ENCODE measurements at places on chromosomes 4 and X.

DNA sequence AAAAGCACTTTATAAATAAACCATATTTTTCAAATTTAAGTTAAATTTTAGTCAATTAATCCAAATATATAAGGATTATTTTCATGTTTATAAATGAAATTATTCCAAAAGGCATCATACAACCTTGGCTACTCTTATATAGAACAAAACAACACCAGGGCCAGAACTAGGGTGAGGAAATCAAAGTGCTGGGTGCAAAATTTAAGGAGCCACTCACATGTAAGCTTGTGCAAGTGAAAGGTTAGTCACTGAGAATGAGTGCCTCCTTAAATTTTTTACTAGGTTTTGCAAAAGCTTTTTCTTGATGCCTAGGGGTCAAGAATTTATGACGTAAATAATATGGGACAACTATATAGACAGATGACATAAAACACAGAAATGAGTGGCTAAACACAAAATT lies 83.4 kb upstream of the COX18 start:
- DNase-seq, result no peak

DNA sequence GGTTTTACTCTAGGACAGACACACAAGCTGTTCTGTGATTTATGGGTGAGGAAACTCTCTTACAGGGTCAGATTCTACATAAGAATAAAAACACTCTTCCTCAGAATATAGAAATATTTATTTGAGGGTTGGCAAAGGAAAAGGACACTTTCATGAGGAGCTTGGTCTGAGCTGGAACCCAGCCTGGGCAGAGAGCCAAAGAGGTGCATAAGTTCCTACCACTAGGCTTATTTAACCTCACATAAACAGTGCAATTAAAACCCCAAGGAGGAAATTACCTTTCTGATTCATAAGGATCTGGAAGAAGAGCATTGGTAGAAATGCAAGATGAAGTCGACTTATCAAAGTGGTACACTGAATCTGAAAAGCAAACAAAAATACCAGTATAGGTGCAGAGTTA lies 32.9 kb downstream of the SETD7 start:
- no peak for DNase-seq

GRCh38 chr4:139457318-139457717 lies 3.4 kb downstream of the RAB33B start:
- no peak for DNase-seq

DNA sequence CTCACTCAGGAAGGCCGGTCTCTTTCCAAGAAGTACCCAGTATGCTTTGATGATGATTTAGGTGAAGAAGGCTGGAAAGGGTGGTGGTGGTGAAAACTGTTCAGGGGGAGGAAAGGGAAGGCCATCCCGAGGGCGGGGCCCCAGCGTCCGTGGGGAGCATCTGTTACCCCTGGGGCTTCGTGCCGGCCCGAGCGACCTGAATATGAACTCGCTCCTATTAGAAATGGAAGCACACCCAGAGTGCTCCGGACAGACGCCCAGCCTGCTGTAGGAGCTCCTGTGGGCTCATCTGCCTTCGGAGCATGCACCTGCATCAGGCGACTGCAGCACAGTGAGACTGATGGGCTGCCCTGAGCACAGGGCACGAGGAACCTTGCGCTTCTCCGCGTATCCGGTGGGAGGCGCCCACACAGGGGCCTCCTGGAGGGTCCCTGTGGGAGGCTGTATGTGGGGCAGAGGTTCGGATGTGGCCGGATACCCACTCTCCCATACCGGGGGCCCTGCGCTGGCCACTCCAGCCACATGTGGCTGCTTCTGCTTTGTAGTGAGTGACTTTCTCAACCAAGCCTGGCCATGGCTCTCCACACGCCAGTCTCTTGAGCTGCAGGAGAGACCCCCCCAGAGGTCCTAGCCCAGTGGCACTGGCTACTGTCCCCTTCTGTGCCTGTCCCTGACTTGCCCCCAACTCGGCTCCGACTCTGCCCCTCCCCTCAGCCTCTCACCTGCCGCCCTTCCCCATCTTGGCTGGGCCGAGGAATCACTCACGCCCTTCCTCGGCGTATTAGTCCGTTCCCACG lies 36.7 kb downstream of the FGFRL1 start:
- DNase-seq, result no peak

- DNase-seq, result no peak
These were observed 9.4 kb downstream of the DAPP1 start for GRCh38 chr4:99826016-99826415.

DNA sequence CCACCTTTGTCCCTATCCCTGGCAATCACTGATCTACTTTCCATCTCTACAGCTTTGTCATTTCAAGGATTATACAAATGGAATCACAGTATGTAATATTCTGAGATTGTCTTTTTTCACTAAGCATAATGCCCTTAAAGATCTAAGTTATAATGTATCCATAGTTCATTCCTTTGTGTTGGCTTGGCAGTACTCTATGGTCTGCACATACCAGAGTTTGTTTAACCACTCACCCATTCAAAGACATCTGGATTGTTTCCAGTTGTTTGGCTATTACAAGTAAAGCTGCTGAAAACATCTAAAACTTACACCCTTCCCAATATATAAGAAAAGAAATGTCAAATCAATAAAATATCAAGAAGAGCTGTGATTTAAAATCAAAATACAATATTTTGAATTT lies 26.0 kb upstream of the AWAT1 start:
- no peak for DNase-seq

DNA sequence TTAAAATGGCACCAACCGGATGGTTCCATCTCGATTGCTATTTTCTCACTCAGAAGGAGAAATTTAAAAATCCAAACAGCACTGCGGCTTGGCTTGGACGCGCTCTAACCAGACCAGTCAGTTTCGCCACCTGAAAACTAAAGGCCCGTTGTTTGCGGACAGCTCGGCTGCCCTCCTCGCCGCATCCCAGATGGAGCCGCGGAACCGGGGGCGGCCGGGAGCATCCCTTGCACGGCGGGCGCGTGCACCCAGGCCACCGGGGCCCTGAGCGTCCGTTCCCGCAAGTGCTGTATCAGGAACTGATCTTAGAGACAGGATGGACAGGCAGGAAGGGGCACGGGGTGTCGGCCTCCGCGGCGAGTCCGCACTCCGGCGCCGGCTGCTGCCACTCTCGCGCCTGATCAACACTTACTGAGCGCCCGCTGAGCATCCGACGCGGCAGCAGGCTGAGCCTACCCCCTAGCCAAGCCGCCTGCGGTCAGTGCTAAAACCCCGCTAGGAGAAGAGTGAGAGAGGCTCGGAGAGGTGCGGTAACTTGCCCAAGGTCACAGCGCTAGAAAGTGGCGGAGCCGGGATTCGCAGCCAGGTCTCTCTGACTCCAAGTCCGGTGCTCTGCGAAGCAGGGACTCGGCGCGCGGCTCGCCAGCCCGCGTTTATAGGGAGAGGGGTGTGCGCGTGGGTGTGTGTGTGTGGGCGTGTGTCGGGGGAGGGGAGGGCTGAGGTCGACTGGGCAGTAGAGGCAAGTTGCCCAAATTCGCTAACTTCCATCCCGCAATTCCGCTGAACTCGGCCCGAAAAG lies at the start of gene CITED1:
Gene CITED1, minus strand, starts transcription at position 629 of the 799 bp plus-strand sequence. CDS start 3,045 bp downstream, outside the sequence.
- no peak for DNase-seq

- no peak for DNase-seq
These were observed 169.2 kb downstream of the GRIA2 start for GRCh38 chr4:157389741-157390140.

DNA sequence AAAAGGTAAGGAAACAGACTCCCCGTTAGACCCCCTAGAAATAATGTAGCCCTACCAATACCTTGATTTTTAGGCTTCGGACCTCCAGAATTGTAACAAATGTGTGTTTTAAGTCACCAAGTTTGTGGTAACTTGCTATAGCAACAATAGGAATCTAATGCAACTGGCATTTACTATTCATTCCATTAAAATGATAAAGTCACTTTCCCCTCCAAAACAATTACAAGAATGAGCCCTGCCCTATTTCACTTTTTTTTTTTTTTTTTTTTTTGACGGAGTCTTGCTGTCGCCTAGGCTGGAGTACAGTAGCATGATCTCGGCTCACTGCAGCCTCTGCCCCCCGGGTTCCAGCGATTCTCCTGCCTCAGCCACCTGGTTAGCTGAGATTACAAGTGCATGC lies 3.5 kb upstream of the DDX60L start:
- DNase-seq, result no peak

DNA sequence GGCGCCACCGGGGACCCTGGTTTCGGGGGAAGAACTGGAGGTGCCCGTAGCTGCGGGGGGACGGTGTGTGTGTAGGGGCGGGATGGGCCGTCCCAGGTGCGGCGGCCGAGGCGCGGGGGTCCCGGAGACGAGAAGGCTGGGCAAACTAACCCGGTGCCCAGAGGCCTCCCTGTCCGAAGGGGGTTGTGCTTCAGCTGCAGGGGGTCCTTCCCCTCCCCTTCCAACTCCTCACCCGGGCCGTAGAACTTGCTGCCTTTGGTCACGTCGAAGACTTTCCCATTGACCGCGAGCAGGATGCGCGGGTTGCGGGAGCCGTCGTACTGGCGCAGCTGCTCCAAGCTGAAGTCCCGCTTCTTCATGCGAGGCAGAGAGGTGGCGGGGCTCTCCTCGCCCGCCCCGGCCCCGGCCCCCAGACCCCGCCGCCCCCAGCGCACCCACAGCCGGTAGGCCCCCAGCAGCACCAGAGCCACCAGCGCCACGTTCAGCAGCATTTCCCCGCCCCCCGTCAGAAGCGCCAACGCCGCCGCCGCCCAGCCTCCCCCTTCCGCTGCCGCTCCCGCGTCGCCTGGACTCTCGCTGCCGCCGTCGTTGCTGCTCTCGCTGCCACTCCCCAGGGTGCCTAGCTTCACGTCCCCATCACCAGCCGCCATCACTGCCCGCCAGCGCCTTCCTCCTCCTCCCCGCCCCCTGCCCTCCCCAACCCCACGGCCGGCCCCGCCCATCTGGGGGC lies at the start of gene PGRMC2:
Gene PGRMC2, minus strand, starts transcription at position 673 of the 730 bp plus-strand sequence. Its CDS starts 23 bp downstream, at position 650.
- DNase-seq, result no peak

GRCh38 chrX:65203545-65203944 lies 227.3 kb upstream of the ZC4H2 start:
- no peak for DNase-seq

DNA sequence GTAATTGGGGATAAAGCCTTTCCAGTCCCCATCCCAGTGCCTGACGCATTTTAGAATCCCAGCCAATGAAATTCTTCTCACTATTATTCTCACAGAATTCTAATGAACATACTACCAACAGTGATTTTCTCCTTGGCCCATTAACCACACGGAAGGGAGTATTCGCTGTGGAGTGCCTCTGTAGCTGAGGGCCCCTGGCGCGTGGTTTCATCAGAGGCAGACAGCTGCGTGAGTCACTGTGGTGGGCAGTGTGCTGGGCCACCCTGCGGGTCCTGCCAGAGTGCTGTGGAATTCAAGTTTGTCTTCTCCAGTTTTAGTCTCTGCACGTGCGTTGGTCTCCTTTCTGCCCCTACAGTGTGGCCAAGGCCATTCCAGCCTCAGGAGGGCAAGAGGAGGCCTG lies 335.4 kb upstream of the FAT1 start:
- no peak for DNase-seq

DNA sequence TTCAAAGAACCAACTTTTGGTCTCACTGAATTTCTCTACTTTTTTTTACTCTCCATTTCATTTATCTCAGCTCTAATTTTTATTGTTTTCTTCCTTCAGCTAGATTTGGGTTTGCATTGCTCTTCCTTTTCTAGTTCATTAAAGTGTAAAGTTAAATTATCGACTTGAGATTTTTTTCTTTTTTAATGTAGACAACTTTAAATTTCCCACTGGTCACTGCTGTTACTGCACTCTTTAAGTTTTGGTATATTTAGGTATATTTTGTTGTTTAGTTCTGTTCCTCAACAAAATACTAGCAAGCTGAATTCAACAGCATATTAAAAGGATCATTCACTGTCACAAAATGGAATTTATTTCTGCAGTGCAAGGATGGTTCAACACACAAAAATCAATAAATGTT lies 572.0 kb upstream of the DIAPH2 start:
- DNase-seq, result no peak

DNA sequence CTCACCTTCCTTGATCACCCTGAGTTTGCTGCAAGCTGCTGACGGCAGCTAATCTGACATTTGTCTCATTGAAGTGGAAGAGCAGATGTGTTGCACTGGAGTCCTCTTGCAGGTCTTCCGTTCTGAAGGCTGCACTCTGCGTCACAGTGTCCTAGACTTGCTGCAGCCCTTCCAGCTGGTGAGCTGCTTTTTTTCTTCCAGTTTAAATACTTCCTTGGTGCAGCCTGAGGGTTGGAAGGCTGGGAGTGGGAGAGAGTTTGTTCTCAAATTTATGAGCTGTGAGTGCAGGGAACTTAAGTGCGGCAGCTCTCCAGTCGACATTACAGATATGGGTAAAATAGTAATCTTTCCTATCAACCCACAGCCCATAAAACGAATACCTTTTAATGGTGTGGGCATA lies 303.6 kb upstream of the FAT1 start:
- no peak for DNase-seq

DNA sequence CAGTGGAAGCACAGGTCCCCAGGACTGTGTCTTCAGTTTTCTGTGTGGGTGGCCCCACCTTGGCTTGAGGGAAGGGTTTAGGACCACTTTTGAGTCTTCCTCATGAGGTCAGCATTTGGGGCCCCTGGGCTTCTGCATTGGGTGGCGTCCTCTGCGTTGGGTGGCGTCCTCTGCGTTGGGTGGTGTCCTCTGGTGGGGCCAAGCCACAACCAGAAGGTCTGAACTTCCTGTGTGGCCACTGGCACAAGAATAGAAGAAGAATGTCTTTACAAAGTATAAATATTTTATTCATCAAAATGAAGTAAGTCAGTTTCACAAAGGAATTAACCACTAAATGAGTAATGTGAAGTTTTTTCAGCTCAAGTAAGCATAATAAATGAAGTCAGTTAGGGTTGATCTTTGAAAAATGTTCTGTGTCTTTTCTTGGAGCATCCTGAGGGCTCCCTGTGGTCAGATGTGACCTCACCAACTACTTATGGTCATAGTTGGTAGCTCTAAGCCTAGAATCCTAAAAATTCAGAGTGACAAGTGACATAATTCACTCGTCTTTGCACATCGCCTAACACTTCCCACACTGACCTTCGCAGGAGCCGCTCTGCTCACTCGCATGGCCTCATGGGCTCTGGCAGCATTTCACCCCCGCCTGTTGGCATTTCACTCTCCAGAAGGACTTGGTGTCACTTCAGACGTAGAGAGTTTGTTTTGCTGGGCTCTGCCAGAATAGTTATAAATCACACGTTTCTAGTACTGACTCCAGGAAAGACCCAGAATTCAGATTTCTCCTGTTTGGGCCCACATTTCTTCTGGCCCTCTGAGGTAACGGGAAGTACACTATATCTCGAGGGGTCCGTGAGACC lies 39.0 kb upstream of the HGFAC start:
- no peak for DNase-seq

GRCh38 chr4:152211936-152212653 lies 323.8 kb downstream of the FBXW7 start:
- no peak for DNase-seq

DNA sequence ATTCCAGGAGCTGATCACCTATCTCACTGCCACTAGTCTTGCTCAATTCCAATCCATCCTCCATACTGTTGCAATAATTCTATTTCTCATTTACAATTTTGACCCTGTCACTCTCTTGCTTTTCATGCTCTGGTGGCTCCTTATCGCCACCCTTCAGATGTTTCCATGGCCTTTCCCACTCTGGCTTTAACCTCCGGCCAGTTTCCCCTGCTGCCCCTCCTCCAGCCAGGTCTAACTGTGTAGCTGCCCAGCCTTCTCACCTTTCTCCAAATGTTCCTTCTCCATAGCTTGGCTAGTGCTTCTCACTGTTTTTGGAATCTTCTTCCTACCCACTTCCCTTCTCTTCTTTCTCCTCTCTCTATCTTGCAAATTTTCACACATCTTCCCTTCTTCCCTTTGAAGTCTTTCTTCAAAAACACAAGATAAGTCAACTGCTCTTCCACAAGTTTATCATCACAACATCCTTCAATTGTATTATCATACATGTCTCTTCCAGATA lies 153.8 kb downstream of the COL25A1 start:
- no peak for DNase-seq

- DNase-seq, result no peak
These were observed 1180.2 kb downstream of the FAM133A start for GRCh38 chrX:94854251-94854650.

GRCh38 chrX:105150557-105150956 lies 69.9 kb downstream of the TEX13A start:
- DNase-seq, result no peak

Data from AML-193 (cell line).